ENCODE measurements at places on chromosomes 4 and X.

DNA sequence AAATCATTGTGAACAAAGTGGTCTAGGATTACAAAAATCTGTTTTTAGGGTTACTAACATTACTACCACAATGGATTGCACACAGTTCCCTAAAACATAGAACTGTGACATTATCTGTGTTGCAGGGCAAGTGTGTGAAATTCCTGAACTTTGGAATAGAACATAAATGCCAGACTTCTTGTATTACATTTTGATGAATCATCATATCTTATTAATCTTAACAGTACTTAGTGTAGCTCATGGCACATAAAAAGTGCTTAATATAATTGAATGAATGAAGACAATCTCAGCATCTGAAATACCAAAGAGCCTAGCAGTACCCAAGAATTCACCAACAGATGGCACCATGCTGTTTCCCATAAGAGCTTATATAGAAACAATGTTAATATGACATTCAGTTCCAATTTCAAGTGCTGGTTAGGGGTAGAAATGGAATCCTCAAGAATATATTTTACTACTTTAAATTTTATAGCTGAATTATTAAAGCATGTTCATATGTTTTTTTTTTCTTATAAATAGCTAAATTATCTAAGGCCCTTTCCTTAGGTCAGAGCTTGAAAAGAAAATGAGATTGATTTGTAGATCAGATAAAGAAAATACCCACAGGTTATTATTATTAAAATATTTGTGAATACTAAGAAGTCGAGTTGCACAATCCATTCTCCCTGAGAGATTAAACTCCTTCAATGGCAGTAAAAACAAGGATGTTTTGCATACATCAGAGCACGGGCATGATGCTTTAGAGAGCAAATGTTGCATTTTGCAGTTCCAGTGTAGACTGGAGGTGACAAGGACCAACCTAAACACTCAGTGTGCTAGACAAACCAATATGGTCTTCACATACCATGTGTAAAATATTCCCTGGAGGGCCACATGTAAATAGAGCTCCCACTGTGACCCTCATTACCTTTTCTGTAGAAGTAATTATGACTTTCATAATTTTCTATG is 25.7 kb upstream of the SHISA3 start:
- no peak overlapping the region for H3K4me3 ChIP-seq
- H3K36me3 ChIP-seq, result no peaks in the 10 kb centered on the region
- H3K27ac ChIP-seq, result no peak overlapping the region
- H3K27me3 ChIP-seq, result peaks cover 4% of the 10 kb centered on the region
- no peaks in the 10 kb centered on the region for H3K4me1 ChIP-seq

GRCh38 chr4:14977830-14978229 is 24.5 kb upstream of the CPEB2 start:
- no peak overlapping the region for H3K4me3 ChIP-seq
- no peak overlapping the region for H3K27ac ChIP-seq
- DNase-seq, result no peak
- no peaks in the 10 kb centered on the region for H3K4me1 ChIP-seq

- no peak overlapping the region for H3K4me3 ChIP-seq
- H3K4me1 ChIP-seq, result peaks cover 5% of the 10 kb centered on the region
- no peaks in the 10 kb centered on the region for H3K36me3 ChIP-seq
- H3K27ac ChIP-seq, result no peak overlapping the region
- no peak for DNase-seq
These were observed 207.3 kb upstream of the CLNK start for GRCh38 chr4:10891866-10892265.

- no peak overlapping the region for H3K27ac ChIP-seq
- no peak overlapping the region for H3K4me3 ChIP-seq
These were observed 17.1 kb downstream of the VSIG4 start for GRCh38 chrX:66022632-66023384.

DNA sequence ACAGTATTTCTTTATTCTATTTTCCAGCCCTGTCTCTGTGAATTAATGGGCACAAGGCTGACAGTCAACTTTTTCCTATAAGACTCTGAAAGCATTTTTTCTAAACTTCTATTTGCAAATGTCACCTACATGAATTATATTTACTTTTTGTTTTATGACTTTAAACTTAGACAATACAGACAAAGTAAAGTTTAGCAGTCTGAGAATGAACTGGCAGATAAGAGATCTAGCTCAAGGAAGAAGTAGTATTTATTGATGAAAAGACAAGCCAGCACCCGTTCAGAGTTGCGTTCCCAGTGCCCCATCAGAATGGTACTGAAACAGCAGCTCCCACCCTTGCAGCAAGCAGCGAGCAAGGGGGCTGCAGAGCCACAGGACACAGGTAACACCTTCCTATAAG is 148.5 kb downstream of the FAM13A start:
- H3K4me3 ChIP-seq, result no peak overlapping the region
- no peaks in the 10 kb centered on the region for H3K27me3 ChIP-seq
- no peak overlapping the region for H3K27ac ChIP-seq
- H3K36me3 ChIP-seq, result peaks cover 9% of the 10 kb centered on the region

DNA sequence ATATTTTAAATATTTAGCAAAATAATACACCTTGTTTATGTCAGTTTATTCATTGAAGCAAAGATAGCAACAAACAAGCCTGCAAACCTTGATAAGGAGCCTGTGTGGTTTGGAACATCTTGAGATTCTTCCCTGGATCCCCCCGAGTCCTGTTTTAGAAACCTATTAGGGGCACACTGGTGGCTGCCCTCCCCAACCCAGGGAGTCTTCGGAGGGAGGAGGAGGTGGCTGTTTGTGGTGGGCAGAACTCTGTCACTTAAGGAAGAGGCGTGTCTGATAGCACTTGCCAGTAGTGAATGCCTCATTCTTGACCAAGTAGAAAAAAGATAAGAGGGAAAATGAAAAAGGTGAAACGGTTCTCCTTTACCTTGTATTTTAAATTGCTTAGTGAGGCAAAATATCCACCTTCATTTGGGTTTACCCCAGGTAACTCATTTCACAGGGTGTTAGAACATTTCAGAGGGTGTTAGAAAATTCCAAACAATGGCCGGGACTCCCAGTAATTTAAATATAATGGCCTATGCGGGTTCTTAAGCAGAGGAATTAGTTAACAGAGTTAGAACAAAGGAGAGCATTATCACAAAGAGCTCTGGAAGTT is 10.4 kb downstream of the KIT start:
- no peaks in the 10 kb centered on the region for H3K27me3 ChIP-seq
- H3K36me3 ChIP-seq, result no peaks in the 10 kb centered on the region
- peaks cover 29% of the 10 kb centered on the region for H3K4me1 ChIP-seq
- peak; percentile 77 for DNase-seq

DNA sequence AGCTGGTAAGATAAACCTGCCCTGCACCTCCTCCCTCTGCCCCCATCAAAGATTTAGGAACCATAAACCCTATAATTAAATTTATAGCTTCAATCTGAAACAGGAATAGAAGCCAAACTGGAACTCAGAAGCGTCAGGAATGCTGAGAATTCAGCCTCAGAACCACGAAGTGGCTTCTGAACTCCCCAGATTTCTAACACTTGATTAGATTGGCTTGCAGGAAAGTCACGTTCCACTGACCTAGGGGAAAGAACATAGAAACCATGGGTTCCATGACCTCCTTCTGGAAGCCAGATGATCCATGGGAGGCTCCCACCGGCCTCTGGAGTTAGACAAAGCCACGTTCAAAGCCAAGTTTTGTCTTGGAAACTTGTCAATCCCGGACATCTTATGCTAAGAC is 356.5 kb downstream of the MID1IP1 start:
- no peak overlapping the region for H3K4me3 ChIP-seq
- no peaks in the 10 kb centered on the region for H3K36me3 ChIP-seq
- peaks cover under 1% of the 10 kb centered on the region for H3K27me3 ChIP-seq
- H3K4me1 ChIP-seq, result peaks cover 18% of the 10 kb centered on the region
- H3K27ac ChIP-seq, result no peak overlapping the region

- no peaks in the 10 kb centered on the region for H3K36me3 ChIP-seq
- H3K4me1 ChIP-seq, result no peaks in the 10 kb centered on the region
- peak; percentile 66 for DNase-seq
- H3K27ac ChIP-seq, result no peak overlapping the region
These were observed 37.7 kb upstream of the SLC16A2 start for GRCh38 chrX:74383611-74384010.

- no peak overlapping the region for H3K4me3 ChIP-seq
- no peak overlapping the region for H3K27ac ChIP-seq
These were observed 21.8 kb downstream of the CMC4 start for GRCh38 chrX:155048977-155049619.

DNA sequence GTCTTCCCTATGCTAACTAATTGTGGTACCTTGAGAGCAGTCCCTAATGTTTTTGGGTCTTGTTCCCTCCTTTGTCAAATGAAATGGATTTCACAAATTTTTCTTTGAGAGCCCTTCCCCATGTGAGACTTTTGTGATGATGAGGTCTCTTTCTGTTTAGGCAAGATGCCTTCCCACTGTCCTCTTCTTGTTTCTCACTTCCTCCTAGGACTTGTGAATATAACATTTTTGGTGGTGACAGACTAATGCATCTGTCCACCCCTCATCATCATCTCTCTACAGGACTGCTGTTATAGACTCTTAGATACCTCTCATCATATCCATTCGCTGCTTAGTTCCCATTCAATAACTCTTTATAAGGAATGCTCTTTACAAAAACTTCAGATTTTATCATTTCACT is 8.7 kb upstream of the ANK2 start:
- H3K27me3 ChIP-seq, result no peaks in the 10 kb centered on the region
- H3K4me3 ChIP-seq, result no peak overlapping the region
- no peaks in the 10 kb centered on the region for H3K4me1 ChIP-seq

- H3K36me3 ChIP-seq, result no peaks in the 10 kb centered on the region
- no peak overlapping the region for H3K27ac ChIP-seq
These were observed 206.2 kb downstream of the KCNIP4 start for GRCh38 chr4:21742326-21742725.

GRCh38 chr4:47926667-47927258 is 12.4 kb upstream of the NFXL1 start:
- DNase-seq, result peak; percentile 49
- no peak overlapping the region for H3K27ac ChIP-seq
- peaks cover 4% of the 10 kb centered on the region for H3K4me1 ChIP-seq
- no peaks in the 10 kb centered on the region for H3K36me3 ChIP-seq
- H3K27me3 ChIP-seq, result no peaks in the 10 kb centered on the region
- peak overlapping the region; percentile 31 for H3K4me3 ChIP-seq

DNA sequence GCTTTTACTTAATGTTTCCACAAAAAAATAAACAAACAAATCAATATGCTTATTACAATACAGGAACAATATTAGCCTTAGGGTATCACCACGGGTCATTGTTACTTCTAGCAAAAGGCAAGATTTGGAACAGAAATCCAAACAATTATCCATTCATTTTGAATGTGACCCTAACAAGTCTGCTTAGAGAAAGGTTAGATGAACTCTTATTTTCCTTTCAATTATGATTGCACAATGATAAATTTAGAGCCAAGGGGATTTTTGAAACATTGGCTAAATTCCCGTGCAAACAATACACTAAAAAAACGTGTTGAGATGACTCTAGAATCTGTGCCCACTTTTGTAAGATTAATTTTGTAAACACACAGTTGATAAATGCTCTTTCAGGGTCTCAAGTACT is 474.7 kb downstream of the PCDH7 start:
- no peak for DNase-seq
- no peaks in the 10 kb centered on the region for H3K27me3 ChIP-seq
- H3K4me1 ChIP-seq, result no peaks in the 10 kb centered on the region

- H3K27me3 ChIP-seq, result no peaks in the 10 kb centered on the region
- no peaks in the 10 kb centered on the region for H3K36me3 ChIP-seq
- H3K4me1 ChIP-seq, result peaks cover 15% of the 10 kb centered on the region
- peak; percentile 90 for DNase-seq
- H3K27ac ChIP-seq, result no peak overlapping the region
These were observed 10.6 kb downstream of the TSPAN6 start for GRCh38 chrX:100625985-100626491.

- no peak overlapping the region for H3K27ac ChIP-seq
- no peaks in the 10 kb centered on the region for H3K27me3 ChIP-seq
- no peaks in the 10 kb centered on the region for H3K36me3 ChIP-seq
- DNase-seq, result no peak
- H3K4me1 ChIP-seq, result peaks cover 2% of the 10 kb centered on the region
These were observed 5.7 kb downstream of the SMIM20 start for GRCh38 chr4:25919676-25920075.

DNA sequence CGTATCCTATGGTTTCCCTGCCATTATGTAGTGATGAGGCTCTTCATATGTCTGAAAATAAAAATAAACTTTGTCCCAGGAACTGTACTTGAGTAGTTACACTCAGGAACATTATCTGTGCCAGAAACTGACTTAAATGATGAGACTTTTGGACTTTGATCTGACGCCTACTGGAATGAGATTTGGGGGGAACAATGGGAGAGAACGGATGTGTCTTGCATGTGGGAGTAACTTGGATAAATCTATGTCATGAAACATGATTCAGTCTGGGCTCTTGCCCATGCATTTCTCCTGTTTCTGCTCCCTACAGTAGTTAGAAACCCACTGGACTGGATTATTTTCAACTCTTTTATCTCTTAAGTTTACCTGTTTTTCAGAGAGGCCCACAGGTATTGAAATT is 2351.4 kb downstream of the PCDH7 start:
- no peak overlapping the region for H3K27ac ChIP-seq
- H3K27me3 ChIP-seq, result no peaks in the 10 kb centered on the region
- no peak overlapping the region for H3K4me3 ChIP-seq
- H3K36me3 ChIP-seq, result no peaks in the 10 kb centered on the region

DNA sequence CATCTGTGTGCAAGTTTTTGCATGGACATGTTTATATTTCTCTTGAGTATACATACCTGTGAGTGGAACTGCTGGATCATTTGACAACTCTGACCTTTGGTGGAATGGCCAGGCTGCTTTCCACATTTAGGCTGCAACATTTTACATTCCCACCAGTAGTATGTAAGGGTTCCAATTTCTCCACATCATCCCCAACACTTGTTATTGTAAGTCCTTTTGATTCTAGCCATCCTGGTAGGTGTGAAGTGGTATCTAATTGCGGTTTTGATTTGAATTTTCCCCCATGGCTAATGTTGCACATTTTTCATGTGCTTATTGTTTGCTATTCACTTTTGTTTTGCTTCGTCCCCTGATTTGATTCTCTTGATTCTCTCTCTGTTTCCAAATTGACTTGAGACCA is 16.4 kb downstream of the DLG3 start:
- H3K27ac ChIP-seq, result no peak overlapping the region
- H3K4me1 ChIP-seq, result peaks cover 4% of the 10 kb centered on the region
- H3K4me3 ChIP-seq, result no peak overlapping the region
- no peak for DNase-seq
- peaks cover 6% of the 10 kb centered on the region for H3K36me3 ChIP-seq

DNA sequence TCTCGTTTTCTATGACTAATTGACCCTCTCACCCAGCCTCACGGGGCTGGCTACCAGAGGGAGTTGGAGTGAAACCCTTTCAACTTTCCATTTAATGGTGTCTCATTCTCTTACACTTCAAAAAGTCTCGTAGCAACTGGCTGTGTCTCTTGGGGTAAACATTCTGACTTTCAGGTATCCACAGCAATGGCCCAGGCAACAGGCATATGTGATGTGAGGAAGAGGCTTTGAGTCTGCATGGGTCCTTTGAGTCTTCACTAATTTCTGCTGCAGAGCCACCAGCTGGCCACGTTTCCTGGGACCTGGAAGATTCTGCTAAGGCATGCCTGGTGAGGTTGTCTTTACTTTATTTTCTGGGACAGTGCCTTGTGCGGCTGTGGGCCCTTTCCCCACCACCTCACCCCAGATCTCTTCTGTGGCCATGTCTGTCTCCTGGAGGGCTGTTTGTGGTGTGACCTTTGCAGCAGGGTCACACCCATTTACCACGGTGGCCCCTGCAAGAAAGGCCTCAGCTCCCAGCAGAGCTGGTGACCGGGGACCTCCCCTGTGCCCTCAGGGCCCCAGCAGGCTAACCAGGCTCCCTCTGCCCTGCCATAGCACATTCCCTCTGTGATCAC is 112.5 kb upstream of the FRG1 start:
- H3K27ac ChIP-seq, result no peak overlapping the region
- no peaks in the 10 kb centered on the region for H3K36me3 ChIP-seq
- no peaks in the 10 kb centered on the region for H3K27me3 ChIP-seq
